ENCODE measurements at places on chromosomes 3 and 15.
A peak's percentile ranks its signal among the peaks of the same experiment; 100 is the strongest.

- no peak for DNase-seq
These were observed 48.2 kb upstream of the MYO5C start for GRCh38 chr15:52343831-52344230.

DNA sequence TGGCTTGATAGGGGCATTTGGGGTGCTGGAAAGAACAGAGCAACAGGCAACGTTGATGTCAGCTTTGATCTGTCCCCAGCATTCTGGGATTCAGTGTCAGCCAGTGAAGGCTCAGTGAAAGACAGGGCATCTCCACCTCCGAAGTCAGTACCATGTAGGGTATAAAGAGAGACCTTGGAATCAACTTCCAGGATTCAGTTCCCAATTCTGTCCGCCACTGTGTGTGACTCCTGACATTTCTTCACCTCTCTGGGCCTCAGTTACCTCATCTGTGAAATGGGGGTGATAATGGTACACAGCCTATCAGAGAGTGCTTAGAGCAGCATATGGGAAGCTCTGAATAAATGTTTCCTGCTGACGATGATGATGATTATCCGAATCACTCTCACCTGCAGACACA lies 55.6 kb upstream of the FLNB start:
- DNase-seq: no peak

- peak; percentile 67 for DNase-seq
These were observed 124.2 kb downstream of the GHSR start for GRCh38 chr3:172323894-172324610.

DNA sequence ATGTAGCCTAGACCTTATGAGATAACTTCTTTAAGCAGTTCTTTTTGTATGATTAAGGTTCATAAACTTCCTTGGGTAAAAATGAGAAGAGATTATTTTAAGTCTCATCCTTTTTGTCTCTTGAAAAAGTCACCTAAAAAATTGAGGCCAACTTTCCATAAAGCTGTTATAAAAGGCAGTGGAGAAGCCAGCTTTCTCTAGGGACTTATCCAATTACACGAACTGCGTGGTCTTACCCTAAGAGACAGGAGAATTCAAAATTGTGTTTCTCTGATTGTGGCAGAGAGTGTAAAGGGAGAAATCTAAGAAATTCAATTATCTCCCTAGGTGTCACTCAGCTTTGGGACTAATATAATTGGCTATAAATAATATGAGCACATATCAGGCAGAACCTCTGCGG lies 262.0 kb downstream of the SHOX2 start:
- DNase-seq: no peak

DNA sequence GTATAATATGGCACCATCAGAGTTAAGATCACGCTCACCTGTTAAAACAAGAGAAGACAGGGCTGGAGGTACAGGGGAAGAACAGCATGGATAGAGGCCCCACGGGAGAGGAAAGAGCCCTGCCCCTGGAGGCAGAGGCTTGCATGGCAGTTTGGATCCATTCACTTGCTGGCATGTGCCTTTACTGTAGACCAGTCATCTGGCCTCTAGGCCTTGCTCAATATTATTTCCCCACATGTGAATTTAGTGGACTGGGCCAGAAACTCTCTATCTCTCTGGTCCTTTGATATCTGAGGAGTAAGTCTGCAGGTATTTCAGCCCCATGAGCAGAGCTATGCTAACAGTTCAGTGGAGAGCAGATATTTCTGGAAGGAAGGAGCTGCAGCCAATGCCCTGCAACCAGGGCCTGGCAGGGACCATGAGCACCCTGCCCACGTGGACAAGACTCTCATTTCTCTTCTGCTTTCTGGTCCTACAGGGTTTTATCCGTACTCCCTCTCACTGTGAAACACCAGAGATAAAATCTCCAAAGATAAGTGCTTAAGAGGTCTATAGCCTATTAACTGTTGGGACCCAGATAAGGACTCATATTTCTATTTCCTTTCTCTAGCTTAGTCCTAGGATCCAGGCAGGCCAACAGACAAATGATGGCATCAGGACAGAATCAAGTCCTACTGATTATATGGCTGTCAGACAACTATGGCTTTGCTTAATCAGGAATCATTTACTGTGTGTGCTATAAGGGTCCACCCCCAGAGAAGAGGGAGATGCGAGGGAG lies 65.0 kb downstream of the CLDN11 start:
- peak; percentile 37 for DNase-seq

Measured in fibroblast of mammary gland (primary cell).